Fibroblast of skin of right biceps (primary cell): ENCODE measurements at places on chromosomes 7 and 10.
A peak's percentile ranks its signal among the peaks of the same experiment; 100 is the strongest.

DNA sequence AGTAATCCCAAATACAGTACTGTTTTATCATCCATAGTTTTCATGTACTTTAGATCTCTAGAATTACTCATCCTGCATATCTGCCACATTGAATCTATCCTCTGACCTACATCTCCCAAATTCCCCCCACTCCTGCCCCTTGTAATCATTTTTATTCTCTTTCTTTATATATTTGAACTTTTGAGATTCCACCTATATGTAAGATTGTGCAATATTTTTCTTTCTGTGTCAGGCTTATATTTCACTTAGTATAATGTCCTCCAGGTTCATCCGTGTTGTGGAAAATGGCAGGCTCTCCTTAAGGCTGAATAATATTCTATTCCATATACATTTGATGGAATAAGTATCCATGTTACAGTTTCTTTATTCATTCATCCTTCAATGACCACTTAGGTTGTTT lies 640.4 kb downstream of the POM121L12 start:
- DNase-seq: no peak

- peak; percentile 90 for DNase-seq
Observed at GRCh38 chr7:117230276-117231046, 92.4 kb downstream of the WNT2 start.

DNA sequence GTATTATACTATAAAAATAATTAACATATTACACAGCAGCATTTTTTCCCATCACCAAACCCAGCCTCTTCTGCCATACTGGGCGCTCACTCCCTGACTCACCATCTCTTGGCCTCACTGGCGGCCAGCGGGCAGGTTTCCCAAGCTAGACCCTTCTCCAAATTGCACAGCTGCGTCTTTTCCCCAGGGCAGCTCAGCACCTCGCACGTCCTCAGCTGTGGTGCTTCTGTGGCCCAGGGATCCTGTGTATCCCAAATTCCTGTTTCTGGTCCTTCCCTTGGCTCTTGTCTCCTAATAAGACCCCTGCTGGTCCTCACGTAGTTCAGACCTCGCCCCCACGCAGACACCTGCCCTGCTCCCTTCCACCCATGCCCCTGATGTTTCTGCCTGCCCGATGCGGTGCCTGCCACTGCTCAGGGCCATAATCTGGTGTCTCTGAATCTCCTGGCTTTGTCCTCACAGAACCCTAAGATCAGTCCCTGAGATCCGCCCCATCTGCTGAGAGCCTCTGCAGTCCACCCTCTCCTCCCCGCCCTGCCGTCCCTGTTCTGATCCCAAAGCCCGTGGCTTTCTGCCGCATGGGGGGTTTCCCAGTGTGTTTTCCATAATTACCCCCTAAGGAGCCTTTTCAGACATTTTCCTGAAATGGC lies 290.1 kb downstream of the TCERG1L start:
- DNase-seq: no peak

GRCh38 chr7:25482631-25483030 lies 254.3 kb upstream of the NPVF start:
- no peak for DNase-seq

GRCh38 chr7:21414795-21415393 lies 13.0 kb upstream of the SP4 start:
- no peak for DNase-seq
